ENCODE measurements at places on chromosomes 13 and 19.

DNA sequence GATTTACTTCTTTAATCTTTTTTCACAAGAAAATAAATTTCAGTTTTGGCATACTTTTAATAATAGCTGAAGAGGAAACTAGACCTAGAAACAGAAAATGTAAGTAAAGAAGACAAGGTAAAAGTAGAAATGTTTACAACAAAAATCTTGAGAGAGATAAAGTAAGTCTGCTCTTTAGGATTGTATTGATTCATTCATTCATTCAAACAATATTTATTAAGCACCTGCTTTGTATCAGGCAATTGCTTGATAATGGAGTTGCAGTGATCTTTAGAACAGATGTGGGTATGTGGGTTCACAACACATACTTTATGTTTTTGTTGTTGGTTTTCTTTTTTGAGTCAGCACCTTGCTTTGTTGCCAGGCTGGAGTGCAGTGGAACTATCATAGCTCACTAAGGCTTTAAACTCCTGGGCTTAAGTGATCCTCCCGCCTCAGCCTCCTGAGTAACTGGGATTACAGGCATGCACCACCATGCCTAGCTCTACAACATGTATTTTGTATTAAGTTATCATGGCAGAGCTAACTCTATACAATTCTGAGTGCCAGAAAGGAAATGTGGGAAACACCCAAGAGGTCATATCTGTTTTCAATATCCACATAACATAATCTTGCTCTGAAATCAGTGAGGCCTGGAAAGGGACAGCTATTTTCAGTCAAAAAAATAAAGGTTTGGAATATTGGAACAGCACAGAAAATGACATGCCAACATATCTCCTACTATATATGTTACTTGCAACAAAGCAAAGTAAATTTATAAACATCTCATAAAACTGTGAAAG, 8.8 kb upstream of the SPART start:
- DNase-seq: no peak

- DNase-seq: no peak
Measured at GRCh38 chr13:111116856-111117255, 1.7 kb downstream of the ARHGEF7 start.

DNA sequence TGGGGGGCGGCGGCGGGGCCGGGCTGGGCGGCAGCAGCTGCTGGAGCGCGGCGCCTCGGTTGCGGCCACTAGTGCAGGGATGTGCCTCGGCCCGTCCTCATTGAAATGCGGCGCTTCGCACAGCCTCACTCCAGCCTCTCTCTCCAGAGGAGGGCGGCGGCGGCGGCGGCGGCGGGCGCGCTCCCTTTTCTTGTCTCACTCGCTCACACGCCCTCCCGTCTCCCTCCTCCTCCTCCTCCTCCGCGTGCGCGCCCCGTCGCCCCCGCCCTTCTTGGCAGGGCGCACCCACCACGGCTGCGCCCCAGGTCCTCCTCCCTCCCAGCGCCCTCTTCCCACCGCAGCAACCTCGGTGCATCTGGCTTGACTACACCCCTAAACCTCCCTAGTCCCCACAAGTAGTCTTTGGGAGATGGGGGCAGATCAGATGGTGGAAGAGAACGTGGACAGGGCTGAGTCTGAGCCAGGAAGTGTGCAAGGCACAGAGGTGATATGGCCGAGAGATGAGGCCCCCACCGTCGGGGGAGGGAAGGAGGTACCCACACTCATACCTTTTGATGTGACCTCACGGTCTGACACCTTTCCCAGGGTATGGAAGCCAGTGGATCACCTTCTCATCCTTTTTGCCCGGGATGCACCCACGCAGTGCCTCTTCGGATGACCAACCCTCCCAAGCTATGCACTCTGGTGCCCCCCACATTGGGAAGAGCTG, at the start of gene DCLK1:
DCLK1 (minus strand) TSS at position 161 of the 709 bp plus-strand sequence.
- peak; percentile 50 for DNase-seq

- no peak for DNase-seq
Measured at GRCh38 chr19:30936276-30936675, 413.0 kb downstream of the TSHZ3 start.

GRCh38 chr13:36666477-36667229, 7.2 kb upstream of the SERTM1 start:
- DNase-seq: peak; percentile 6

DNA sequence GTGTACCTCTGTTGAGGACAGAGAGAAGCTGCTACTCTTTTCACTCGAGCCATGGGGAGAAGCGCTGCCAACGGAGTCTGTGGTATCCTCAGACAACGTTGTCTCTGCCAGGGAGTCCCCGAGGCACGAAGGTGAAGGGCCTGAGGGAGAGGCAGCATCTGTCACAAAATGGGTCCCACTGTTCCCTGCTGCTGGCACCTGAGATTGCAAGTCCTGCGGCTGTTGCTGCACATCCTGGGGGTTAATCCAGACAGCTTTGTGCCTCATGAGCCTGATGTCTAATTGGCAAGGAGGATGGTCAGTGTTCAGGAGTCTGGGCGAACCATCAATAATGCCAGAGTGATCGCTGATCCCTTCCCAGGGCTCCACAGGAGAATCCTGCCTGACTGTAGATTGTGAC, 15.0 kb downstream of the RUBCNL start:
- DNase-seq: no peak

DNA sequence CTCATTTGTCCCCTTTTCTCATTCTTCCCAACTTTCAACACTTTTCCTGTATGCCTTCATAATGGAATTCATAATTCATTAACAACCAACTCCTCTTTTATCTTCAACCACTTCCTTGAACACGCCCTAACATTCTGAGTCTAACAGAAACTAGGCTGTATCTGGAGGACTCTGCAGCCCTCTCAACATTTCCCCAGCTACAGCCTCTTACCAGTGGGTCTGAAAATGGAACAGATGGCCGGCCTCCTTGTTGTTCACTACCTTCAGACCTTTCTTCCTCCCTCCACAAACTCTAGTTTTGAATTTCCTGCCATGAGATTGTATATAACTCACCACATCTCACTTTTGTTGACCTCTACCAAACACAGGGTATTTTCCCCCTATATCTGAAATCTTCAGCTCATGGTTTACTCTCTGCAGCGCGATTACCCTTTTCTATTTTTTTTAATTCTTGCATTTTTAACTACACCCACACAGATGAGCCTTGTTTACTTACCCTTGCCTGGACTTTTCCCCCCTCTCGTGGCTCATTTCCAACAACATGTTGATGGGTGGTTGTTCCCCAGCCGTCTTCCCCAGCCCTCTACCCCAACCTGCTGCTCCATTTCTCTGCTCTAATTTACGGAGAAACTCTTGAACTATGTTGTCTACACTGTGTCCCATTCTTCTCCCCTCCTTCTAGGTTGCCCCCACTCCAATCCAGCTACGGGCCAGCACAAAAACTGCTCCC, 846 bp downstream of the ZNF790 start:
- no peak for DNase-seq

DNA sequence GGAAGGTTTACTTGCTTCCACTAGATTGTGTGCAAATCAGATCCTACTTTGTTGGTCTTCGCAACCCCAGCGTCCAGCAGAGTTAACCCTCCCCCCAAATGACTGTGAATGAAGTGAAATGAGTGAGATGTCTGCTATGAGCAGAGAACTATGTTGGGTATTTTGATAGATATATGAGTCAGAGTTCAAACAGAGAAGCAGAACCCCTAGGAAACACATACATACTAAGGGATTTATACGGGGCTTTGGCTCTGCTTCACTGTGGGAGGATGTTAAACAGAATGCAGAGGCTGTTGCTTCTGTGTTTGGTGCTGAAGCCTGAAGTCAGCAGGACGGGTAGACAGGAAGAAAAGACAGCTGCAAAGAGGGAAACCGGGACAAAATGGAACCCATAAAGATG, 197.0 kb downstream of the MZT1 start:
- no peak for DNase-seq

GRCh38 chr13:32503727-32504126, 34.9 kb downstream of the N4BP2L2 start:
- DNase-seq: no peak

DNA sequence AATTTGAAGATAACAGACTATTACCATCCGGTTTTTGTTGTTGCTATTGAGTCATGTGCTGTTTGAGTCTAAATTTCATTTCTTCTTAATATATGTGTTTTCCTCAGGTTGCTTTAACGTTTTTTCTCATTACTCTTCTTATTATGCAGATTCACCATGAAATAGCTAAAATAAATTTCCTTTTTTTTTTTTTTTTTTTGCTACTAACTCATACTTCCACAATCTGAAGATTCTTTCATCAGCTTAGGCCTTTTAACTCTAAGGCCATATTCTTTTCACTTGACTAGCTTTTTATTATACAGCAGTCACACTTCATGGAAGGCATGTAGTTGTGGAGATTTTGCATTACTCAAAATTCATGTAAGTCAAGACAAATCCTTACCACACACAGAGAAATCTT, 23.9 kb upstream of the RCBTB2 start:
- DNase-seq: no peak

DNA sequence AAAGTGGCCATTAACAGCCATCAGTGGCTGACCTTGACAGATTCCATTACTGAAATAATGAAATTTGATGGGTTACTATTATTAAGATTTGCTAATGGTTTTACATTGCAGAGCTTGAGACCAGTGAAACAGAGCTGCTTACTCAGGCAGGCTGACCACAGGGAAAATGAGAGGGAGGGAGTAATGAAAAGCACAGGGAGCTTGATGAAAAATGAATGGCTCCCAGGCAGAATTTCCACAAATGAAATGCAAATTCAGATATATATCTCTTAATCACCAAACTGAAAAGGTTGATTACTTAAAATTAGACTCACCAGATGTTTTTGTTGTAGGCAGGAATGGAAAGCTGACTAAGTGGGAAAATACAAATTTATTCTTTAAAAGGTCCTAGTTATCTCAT, 36.1 kb downstream of the HTR2A start:
- DNase-seq: no peak

- no peak for DNase-seq
Measured at GRCh38 chr13:40799508-40799907, 10.1 kb downstream of the SLC25A15 start.

DNA sequence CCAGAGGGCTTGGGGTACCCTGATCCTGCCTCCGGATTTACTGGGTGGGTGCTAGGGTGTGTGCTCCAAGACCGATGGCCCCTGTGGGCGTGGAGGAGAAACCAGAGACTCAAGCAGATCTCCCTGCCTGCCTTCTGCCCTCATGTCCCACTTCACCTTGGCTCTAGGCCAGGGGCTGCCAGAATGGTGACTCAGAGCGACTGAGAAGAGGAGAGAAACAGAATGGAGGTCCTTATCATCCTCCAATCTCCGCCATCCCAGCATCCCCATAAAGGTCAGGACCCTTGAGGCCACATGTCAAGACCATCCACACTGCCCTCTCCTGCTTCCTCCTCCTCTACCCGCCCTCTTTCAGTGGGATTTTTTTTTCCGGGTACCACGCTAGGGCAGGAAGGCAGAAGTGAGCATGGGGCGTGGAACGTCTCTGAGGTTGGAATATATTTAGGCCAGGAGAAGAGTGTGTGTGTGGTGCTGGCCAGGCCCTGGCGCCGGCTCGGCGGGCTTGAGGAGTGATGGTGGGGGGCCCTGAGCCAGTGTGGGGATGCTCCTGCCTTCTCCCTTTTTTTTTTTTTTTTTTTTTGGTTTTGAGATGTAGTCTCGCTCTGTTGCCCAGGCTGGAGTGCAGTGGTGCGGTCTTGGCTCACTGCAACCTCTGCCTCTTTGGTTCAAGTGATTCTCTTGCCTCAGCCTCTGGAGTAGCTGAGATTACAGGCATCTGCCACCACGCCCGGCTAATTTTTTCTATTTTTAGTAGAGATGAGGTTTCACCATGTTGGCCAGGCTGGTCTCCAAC, 22.3 kb downstream of the IER2 start:
- peak; percentile 11 for DNase-seq

GRCh38 chr13:105725887-105726286, 809.6 kb downstream of the EFNB2 start:
- no peak for DNase-seq

DNA sequence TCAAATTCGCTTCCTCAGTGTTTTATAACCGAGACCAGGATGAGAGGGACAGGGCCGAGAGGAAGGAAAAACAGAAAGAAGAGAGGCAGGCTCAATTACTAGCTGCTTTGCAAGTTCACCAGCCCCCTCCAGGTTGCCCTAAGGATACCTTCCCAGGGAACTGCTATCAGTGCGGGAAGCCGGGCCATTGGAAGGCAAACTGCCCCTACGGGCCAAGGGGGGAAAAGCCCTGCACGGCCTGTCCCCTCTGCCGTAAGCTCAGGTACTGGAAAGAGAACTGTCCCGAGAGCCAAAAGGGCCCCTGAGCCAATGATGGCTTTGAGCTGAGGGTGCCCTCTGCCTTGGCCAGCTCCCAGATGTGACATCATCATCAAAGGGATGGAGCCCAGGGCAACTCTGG, 3.2 kb upstream of the ERVV-1 start:
- DNase-seq: no peak

DNA sequence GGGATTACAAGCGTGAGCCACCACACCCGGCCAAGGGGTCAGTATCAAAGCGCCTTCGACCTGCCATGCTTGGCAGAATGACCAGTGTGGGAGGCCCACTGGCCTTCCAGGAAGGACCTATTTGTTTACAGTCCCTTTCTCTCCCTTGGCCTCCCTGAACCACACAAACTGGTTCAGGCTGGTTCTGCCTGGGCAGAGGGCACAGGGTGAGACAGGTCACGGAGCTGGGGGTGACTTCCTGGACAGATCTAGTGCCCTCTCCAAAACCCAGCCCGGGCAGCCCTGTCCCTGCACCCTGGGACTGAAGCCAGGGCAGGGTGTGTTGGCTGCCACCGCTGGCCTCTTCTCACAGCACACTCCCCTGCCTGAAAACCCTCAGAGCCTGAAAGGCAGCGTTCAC, 11.3 kb downstream of the PLEKHF1 start:
- DNase-seq: no peak

DNA sequence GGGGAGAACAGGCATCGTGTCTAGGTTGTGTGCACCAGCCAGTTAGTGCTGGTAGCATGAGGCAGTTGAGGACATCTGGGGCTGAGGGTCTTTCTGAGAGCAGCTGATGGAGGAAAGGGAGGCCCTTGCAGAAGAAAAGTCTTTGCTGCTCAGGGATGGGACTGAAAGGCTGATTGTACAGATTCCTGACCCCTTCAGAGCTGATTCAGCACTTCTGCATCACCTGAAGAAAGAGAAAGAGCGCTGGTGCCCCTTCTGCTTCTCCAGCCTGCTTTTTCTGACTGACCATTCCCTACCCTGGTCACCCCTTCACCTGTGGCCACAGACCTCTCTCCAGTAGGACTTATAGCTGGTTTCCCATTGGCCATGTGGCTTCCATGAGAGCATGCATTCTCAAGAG, 476.2 kb downstream of the TSHZ3 start:
- DNase-seq: no peak

DNA sequence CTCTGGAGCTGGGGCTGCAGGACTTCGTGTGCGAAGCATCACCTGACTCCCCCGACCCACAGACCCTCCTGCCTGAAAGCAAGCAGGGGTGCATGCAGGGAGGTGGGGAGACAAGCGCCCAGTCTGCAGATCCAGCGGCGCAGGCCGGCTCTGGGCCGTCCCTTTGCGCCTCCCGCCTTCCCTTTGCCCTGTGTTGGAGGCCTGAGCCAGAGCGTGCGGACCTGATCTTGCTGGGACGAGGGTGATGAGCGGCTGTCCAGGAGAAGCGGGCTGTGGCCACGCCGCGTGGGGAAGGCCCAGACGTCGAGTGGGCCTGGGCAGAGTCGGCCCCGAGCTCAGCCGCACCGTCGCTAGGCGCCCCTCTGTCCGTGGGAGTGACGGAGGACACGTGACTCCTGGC, 5.3 kb upstream of the GRTP1 start:
- DNase-seq: no peak

- DNase-seq: no peak
Measured at GRCh38 chr13:61654481-61654880, 238.8 kb upstream of the PCDH20 start.
